ENCODE measurements at places on chromosomes 7 and 10.

- DNase-seq: no peak
Measured at GRCh38 chr7:43625980-43626379, 43.1 kb downstream of the STK17A start.

- no peak for DNase-seq
Measured at GRCh38 chr7:44313016-44313415, 12.4 kb downstream of the CAMK2B start.

- no peak for DNase-seq
Measured at GRCh38 chr7:20601121-20601520, 14.3 kb upstream of the ABCB5 start.

GRCh38 chr7:6212008-6212407 is 60.4 kb downstream of the CYTH3 start:
- DNase-seq: no peak

DNA sequence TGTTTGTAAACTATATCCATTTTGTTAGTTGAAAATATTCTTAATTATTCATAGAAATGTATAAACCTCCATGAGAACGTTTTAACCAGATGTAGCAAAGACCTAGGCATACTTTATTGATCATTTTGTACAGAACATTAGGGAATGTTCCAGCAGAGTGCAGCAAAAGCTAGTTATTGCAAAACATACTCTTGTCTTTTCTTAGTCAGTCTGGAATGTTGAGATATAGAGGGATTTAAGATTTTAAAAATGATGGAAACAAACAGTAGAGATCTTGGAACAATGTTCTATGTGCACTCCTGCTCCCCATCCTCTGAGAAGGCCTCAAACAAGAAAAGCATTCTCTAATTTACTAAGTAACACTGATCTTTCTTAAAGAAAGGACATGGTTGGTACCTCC is 292.1 kb downstream of the BBS9 start:
- DNase-seq: no peak

DNA sequence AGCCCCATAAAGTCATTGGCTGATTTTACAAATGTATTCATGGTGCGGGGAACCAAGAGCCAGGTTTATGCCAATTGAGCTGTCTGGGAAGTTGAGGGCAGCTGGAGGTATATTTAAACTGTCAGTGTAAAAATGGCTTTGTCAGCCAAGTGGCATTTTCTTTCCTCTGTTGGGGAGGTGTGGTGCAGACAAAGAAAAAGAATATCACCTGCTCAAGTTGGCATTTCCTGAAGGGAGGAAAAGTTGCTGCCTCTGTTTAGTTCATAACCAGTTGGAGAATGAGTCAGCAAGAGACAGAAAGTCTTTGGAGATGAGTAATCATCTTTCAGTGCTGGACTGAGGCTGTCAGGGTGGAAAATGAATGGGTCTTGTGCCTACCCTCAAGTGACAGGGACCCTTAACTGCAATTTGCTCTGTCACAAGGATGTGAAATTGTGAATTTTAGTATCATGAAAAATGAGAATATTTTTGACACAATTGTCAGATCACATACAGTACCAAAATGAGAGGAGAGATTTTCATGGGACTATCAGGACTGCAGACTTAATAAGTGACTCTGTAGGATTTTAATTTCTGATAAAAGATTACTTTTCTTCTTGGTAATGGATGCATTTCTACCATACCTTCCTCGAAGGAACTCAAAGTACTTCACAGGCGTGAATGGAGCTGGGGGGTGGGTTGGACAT is 137.3 kb downstream of the ANLN start:
- no peak for DNase-seq

- DNase-seq: no peak
Measured at GRCh38 chr7:16098058-16098457, 323.3 kb downstream of the CRPPA start.

DNA sequence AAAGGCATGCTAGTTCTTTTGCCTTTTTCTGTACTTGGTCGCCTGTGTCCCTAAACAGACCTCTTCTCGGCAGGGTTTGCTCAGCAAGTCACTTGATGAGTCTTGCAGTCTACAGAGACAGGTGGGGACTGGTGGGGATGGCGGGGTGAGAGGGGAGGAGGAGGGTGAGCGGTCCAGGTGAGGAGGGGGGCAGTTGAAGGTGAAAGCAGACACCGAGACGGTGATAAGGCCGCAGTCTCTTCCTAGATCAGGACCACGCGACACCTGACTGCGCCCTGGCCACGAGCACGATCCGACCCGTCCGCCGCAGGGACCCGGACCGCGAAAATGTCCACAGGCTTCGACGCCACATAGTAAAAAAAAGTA is 566 bp downstream of the ASNS start:
- no peak for DNase-seq

- DNase-seq: no peak
Measured at GRCh38 chr10:91220954-91221675, 652 bp downstream of the PCGF5 start.

GRCh38 chr7:19121977-19122588 is 4.6 kb upstream of the TWIST1 start:
- DNase-seq: peak; percentile 85

- no peak for DNase-seq
Measured at GRCh38 chr10:124279298-124279697, 139.4 kb downstream of the OAT start.

DNA sequence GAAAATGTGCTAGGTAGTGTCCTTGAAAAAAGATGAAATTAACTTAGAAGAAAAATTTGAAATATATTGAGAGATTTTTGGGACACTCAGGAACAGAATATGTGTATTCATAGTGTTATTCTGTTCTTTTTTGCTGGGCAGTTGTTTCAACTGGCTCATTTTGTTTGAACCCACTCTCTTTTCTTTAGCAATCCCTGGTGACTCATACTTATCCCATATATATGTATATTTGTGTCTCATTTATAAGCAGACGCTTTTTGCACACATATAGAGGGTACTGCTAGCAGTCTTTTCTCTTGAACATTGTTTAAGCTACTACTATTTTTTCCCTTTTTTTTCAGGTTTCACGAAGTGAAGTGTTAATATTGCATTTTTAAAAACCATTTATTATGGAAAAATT is 1.9 kb downstream of the EXOC6 start:
- no peak for DNase-seq

DNA sequence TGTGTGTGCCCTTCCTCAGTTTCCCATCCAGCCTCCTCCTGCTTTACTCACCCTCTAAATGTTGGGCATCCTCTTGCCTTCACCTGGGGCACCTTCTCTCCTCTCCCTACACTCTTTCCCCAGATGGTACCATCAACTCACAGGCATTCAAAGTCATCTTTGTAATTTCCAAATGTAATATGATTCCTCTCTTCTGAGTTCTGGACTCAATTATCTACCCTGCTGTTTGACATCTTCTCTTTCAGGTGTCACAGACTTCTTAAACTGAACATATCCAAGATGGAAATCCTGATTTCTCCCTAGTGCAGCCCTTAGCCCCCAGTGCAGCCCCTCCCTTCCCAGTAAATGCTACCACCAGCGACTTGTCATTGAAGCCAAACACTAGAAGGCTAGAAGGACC is 422.8 kb downstream of the KCNMA1 start:
- DNase-seq: no peak

GRCh38 chr10:100186253-100187212 is 704 bp upstream of the ERLIN1 start:
- DNase-seq: no peak

GRCh38 chr7:143130541-143130940 is 1.3 kb upstream of the PIP start:
- DNase-seq: no peak

DNA sequence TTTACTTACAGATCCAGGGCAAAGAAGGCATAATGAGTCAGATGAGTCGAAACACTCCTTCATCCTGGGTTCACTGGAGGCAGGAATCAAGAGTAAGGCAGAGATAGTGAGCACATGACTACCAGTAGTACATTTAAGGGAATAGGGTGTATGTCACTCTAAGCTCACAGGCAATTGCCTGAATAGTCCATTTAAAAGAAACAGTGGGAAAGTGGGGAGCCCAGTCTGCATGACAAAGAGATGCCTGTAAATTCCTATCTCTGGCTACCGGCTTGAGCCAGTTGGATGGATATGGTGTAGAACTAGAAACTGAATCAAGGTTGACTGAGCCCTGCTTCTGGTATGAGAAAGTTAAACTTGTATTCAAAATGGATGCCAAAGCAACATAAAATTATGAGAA is 861.5 kb upstream of the ZWINT start:
- DNase-seq: no peak

DNA sequence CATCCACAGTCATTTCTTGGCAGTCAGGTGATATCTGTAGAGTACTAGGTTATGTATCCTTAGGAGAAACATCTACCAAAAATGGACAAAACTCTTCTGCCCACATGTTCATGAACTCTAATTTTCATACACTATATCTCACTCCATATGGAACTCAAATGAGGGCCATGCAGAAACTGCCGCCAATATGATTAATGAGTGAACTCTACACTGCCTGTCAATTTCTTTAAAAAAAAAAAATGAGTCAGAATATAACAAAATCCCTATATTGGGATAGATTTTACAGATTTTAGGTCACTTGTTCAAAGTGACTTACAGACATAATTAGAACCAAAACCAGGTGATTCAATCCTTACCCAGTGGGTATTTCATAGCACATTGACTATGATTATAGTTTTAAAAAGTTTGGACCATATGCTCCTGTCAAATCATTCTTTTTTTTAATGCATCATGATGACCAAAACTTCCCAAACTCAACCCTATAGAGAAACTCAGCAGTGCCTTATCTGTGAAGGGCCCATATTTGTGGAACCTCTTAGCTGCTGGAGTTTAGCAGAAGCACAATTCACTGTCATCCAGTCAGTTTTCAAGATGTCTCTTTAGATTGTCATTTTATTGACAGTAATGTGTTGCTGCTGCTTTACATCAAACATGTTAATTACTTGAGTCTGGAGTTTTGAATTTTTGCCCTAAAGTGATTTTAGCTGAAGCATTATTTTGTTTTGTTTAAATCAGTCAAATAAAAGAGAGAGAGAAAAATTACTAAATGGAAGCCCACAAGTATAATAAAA is 11.1 kb downstream of the LRRN3 start:
- DNase-seq: no peak

- DNase-seq: no peak
Measured at GRCh38 chr7:131648491-131648890, 92.1 kb upstream of the PODXL start.

- DNase-seq: no peak
Measured at GRCh38 chr10:6654571-6654970, 74.5 kb upstream of the PRKCQ start.

- no peak for DNase-seq
Measured at GRCh38 chr10:110576220-110576619, 8.7 kb downstream of the SMC3 start.

- no peak for DNase-seq
Measured at GRCh38 chr10:55263327-55263726, 462.3 kb upstream of the PCDH15 start.

DNA sequence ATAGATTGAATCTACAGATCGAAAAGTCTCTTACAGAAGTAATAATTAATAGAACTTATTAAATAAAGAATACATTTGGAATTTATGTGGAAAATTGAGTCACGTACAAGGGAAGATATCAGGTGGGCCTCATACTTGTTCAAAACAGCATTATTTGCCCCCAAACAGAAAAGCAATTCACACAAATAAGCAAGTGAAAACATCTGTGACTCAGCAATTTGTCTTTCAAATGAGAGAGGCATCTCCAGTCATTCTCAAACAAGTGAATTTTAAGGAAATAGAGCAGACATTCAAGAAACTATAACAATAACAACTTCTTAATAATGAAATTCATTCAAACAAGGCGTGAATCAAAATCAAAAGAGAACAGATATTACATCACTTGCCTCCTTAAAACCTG is 50.1 kb downstream of the SEMA3A start:
- DNase-seq: no peak

DNA sequence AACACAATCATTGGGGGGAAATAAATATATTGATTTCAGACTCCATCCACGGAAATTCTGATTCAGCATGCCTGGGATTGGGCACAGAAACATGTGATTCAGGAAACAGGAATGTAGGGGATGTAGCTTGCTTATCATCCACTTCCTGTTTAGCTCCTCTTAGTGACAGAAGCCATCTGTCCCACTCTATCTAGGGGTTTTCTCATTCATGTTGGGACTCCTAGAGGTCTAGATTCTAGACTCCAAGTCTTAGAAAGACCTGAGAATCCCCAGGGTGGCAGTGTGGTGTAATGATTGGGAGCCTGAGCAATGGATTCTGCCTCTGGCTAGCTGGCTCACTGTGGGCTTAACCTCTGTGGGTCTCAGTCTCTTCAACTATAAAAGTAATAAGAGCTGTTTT is 67.9 kb downstream of the CDK1 start:
- no peak for DNase-seq

DNA sequence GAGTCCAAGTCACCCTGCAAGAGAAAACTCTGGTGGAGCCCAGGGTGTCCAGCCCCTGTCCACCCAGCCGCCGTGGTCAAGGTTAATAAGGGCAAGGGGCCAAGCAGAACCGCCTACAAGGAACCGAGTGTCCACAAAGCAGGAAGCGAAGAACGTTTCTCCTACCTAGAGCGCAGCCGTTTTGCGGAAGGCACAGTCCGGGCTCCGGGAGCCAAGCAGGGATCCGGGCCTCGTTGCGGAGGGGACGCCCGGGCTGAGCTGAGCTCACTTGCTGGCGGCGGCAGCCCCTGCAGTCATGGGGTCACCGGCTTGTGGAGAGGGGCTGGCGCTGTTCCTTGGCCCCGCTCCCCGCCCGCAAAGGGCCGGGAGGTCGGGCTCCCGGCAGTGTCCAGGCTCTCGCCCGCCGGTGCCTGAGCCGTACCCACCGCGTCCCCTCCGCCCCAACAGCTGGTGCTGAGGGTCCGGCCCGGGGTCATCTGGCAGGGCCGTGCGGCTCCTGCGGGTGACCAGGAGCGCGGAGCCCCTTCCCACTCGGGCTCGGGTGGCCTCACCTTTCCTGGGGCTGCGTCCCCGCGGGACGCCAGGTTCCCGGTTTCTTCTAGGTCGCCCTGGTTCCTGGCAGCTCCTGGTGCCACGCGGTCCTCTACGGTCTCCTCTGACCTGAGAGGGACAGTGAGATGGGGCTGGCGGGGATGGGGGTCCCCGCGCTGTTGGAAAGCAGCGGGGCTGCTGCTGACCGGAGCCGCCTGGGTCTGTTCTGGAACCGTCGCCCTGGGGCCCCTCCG is 14.0 kb upstream of the ZNF273 start:
- no peak for DNase-seq

DNA sequence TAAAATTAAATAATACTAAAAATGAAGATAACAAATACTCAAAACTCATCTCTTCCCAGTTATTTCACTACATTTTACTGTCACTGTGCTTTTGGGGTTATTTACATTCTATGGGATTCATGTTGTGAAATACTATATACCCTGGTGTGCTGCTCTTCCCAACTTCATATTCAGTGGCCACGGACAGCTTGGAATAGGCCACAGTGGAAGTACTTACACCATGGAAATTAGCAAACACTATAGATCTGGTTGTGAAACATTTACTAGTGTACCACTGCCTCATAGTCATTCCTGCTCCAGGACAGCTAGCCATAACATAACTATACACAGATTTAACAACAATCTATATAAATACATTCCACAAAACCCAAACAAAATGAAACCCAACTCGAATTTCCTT is 21.2 kb upstream of the KDM7A start:
- no peak for DNase-seq

DNA sequence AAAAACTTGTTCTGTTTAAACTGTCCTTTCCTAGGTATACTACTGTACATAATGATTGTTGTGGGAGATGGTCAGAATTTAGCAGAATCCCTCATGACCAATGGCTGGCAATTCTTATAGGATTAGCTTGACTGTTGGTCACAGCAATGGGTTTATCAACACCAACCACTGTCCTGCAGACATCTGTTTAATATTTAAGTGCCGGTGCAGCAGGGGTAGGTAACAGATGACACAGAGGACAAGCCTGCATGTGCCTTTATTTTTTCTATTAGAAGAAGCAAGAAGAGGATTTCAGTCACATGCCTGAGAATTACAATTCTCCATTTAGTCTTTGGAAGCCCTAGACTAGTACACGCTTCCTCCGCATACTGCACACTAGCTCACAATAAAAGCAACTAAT is 48.4 kb downstream of the CCDC6 start:
- DNase-seq: no peak

All from NCI-H2081 treated with DMSO at 0.1 percent for 48 hours (cell line).